ENCODE measurements at places on chromosomes 2 and 18.

GRCh38 chr2:166112193-166112605 lies 15.6 kb downstream of the SCN1A start:
- DNase-seq: no peak

DNA sequence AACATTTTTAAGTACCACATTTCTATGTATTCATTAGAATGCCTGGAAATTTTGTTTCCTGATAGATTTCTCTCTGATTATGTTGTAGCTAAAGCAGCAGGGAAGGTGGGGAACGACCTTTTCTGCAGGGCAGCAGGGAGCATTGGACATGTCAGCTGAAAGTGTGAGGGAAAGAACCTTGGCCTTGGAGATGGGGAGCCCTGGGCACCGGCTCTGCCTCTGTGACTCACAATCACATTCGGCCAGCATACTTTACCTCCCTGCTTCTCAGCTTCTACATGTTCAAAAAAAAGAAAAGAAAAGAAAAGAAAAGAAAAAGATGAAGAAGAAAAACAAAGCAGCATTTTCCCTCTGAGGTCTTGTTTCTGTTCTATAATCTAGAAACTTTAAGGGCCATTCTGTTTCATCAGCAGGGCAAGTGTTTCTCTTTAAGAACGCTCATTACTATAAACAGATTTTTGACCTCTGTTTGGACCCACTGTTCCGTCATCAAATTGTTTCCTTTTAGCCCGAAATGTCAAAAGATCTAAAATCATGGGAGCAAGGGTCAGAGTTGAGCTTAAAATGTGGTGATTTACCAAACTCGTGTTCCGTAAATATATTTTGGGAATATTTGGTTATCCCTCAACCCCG lies 27.9 kb downstream of the SETBP1 start:
- no peak for DNase-seq

GRCh38 chr2:120547662-120548061 lies 188.0 kb upstream of the GLI2 start:
- no peak for DNase-seq

DNA sequence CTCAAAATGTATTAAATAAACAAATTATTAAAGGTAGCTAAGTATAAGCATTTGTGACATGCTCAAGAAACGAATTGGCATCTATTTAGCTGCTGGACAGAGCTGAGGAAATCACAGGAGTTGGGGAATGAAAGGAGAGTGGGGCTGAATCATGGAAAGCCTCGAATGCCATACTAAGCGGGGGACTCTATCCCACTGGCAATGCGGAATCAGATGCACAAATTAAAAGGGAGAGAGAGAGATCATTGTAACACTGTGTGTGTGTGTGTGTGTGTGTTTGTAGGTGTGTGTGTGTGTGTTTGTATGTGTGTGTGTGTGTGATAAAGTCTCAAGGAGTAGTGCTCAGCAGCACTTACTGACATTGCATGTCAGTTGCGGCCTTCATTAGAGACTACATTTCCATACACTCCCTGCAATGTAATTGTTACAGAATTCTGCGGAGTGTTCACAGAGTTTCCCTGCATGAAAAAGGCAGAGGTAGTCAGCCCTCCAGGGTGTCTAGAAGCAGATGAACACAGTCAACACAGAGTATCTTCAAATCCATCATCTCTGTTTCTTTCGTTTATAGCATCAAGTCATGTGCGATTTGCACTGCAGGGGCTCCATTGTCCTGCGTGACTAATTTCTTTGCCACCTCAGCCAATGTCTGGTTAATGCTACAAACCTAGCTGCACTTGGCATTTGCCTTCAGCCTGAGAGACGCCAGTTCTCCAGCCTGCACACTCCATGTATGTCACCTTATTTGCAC lies 111.7 kb upstream of the CYRIA start:
- no peak for DNase-seq

GRCh38 chr2:96867756-96868554 lies 1.9 kb downstream of the SEMA4C start:
- peak; percentile 23 for DNase-seq

GRCh38 chr18:3967359-3968180 lies 487.5 kb downstream of the DLGAP1 start:
- no peak for DNase-seq

- DNase-seq: no peak
Observed at GRCh38 chr2:58204195-58204959, 36.7 kb downstream of the FANCL start.

GRCh38 chr2:241379481-241380480 lies 23.7 kb downstream of the FARP2 start:
- DNase-seq: no peak

Measured in CD4-positive, alpha-beta T cell treated with Interleukin-4 for 1 hour (primary cell).